ENCODE measurements at places on chromosomes 2 and 18. TPM values are rescaled to one million over a fixed set of nuclear protein-coding genes. Genes with fewer than 3 reads are reported as not detected.
A peak's percentile ranks its signal among the peaks of the same experiment; 100 is the strongest.

DNA sequence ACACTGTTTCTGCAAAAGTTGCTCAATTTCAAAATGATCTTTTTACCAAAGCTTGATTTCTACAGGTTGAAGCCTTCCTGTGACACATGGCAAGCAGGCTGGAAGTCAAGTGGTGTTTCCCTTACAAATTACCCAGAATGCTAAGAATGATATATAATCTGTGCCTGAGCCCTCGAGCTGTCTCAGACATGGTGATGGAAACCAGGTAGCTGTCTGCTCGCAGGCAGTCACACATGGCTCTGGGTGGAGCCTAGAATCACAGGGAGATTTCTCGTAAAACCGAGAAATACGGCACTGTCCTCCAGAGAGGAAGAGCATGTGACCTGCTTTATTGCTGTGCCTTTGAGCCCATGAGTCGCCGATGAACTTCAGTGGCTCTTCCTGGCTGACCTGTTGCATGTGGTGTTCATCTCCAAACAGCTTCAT is 392.9 kb downstream of the ZNF521 start:
- peaks cover 7% of the 10 kb centered on the region for H3K4me1 ChIP-seq
- H3K27me3 ChIP-seq, result peaks cover 2% of the 10 kb centered on the region
- DNase-seq, result no peak
- no peaks in the 10 kb centered on the region for H3K36me3 ChIP-seq
- H3K4me3 ChIP-seq, result no peak overlapping the region

- peak overlapping the region; percentile 100 for H3K27ac ChIP-seq
- H3K36me3 ChIP-seq, result peaks cover 5% of the 10 kb centered on the region
- no peak for DNase-seq
- H3K4me3 ChIP-seq, result peak overlapping the region; percentile 98
- H3K4me1 ChIP-seq, result peaks cover 25% of the 10 kb centered on the region
These were observed 1.4 kb downstream of the TRIB2 start for GRCh38 chr2:12718015-12718671.

DNA sequence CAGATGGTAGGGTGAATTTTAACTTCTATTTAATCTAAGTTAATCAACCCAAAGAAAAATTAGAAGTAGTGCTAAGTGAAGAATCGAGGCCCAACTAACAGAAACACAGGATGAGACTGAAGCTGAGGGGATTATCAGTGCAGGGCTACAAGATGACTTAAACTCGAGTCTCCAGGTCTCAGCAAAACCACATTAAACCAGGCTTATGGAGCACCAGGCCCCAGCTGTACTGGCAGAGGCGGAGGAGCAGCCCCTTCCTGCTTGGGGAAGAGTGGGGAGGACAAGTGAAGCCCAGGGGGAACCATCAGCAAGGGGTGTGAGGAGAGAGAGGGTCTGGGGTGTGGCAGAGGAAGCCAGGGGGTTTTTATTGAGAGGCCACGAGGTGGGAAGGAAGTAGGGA is 135.9 kb upstream of the EPAS1 start:
- peaks cover 7% of the 10 kb centered on the region for H3K36me3 ChIP-seq
- H3K4me1 ChIP-seq, result peaks cover 2% of the 10 kb centered on the region
- H3K27ac ChIP-seq, result no peak overlapping the region
- H3K4me3 ChIP-seq, result no peak overlapping the region
- no peak for DNase-seq

DNA sequence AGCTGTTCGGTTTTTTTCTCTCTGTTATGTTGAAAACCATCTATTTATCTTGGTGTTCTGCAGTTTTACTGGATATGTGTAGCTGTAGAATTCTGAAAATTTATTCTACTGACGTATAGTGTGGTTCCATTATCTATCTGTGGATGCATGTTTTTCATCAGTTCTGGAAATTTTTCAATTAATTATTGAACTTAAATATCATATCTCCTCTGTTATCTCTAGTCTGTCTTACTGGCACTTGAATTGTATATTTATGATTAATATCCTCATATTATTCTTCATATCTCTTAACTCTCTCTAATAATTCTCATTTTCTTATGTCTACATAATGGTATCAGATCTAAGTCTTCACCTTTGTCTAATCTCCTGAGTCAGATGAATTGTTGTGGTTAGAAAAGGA is 501.7 kb downstream of the STK39 start:
- no peaks in the 10 kb centered on the region for H3K36me3 ChIP-seq
- no peak overlapping the region for H3K27ac ChIP-seq
- H3K27me3 ChIP-seq, result no peaks in the 10 kb centered on the region
- no peak for DNase-seq
- H3K4me1 ChIP-seq, result peaks cover 4% of the 10 kb centered on the region
- no peak overlapping the region for H3K4me3 ChIP-seq

DNA sequence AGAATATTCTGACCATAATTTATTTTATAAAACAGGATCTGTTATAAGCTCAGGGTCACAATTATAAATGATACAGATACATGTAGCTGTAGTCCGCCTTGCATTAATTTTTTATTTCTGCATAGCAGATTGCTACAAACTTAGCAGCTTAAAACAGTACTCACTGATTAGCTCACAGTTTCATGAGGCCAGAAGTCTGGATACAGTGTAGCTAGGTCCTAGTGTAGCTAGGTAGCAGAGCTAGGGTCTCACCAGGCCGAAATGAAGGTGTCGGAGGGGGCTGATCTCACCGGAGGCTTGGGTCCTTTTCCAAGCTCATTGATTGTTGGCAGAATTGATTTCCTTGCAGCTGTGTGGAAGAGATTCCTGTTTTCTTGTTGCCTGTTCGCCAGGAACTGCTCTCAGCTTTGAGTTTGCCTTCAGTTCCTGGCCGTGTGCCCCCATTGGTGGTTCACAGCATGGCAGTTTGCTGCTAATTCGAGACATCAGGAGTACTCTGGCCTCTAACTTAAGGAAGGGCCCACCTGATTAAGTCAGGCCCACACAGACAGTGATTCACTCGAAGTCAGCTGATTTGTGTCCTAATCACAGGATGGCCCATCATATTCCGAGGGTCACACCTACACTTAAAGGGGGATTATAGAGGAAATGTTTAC is 18.4 kb downstream of the NAPG start:
- no peak for DNase-seq
- no peak overlapping the region for H3K4me3 ChIP-seq
- no peaks in the 10 kb centered on the region for H3K36me3 ChIP-seq
- H3K4me1 ChIP-seq, result peaks cover 1% of the 10 kb centered on the region
- H3K27me3 ChIP-seq, result peaks cover 3% of the 10 kb centered on the region

DNA sequence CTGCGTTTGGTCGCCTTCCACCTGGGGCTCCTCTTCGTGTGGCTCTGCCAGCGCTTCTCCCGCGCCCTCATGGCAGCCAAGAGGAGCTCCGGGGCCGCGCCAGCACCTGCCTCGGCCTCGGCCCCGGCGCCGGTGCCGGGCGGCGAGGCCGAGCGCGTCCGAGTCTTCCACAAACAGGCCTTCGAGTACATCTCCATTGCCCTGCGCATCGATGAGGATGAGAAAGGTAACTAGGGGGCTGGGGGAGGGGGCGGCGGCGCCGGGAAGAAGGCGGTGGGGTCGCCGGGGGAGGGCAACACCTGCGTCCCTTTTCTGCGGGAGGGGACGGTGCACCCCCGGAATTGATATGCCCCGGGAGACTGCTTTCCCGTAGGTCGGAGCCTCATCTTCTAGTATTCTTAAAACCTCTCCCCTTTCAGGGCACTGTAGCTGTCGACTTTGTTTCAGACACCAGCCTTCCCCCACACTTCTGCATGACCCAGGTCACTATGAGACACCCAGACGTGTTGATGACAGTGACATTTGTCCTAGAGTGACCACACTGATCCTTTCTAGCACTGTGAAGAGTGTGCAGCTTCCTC is 755 bp downstream of the SPAST start:
- peak overlapping the region; percentile 88 for H3K4me3 ChIP-seq
- peak; percentile 52 for DNase-seq
- H3K27me3 ChIP-seq, result peaks cover 2% of the 10 kb centered on the region
- H3K4me1 ChIP-seq, result peaks cover 6% of the 10 kb centered on the region
- H3K36me3 ChIP-seq, result no peaks in the 10 kb centered on the region
- peak overlapping the region; percentile 67 for H3K27ac ChIP-seq

- peaks cover 7% of the 10 kb centered on the region for H3K27me3 ChIP-seq
- H3K36me3 ChIP-seq, result peaks cover 15% of the 10 kb centered on the region
- no peak overlapping the region for H3K4me3 ChIP-seq
- DNase-seq, result no peak
- no peak overlapping the region for H3K27ac ChIP-seq
- no peaks in the 10 kb centered on the region for H3K4me1 ChIP-seq
These were observed 221.9 kb upstream of the AGAP1 start for GRCh38 chr2:235271936-235272335.

DNA sequence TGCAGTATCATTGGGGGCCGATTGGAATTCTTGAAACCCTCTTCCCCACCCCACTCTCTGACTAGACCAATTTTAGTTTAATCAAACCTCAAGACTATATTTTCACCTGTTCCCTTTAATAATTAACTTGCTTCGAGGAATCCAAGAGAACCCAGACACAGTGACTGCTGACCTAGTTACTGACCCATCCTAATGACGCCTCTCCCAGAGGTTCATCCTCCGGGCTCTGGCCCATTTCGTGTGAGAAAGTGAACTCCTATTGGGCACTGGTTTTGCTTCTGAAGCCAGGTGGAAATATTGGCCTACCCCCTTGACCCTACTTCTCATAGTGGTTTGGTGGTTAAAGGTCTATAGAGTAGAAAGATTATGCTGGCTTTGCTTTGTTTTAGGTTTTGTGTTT is 39.9 kb downstream of the RPL37A start:
- H3K4me1 ChIP-seq, result peaks cover 17% of the 10 kb centered on the region
- H3K27ac ChIP-seq, result no peak overlapping the region
- DNase-seq, result no peak
- H3K27me3 ChIP-seq, result peaks cover 4% of the 10 kb centered on the region
- peaks cover 7% of the 10 kb centered on the region for H3K36me3 ChIP-seq

The CNDP1 gene
- total RNA-seq, result 0.27 TPM

The BOLA3 gene
- 17.7 TPM for total RNA-seq

The NOTO gene
- not detected for total RNA-seq

The ALLC gene
- total RNA-seq, result not detected
